CD4-positive, alpha-beta T cell treated with Interleukin-1 beta for 1 hour (primary cell): ENCODE measurements at places on chromosomes 16 and 17.

DNA sequence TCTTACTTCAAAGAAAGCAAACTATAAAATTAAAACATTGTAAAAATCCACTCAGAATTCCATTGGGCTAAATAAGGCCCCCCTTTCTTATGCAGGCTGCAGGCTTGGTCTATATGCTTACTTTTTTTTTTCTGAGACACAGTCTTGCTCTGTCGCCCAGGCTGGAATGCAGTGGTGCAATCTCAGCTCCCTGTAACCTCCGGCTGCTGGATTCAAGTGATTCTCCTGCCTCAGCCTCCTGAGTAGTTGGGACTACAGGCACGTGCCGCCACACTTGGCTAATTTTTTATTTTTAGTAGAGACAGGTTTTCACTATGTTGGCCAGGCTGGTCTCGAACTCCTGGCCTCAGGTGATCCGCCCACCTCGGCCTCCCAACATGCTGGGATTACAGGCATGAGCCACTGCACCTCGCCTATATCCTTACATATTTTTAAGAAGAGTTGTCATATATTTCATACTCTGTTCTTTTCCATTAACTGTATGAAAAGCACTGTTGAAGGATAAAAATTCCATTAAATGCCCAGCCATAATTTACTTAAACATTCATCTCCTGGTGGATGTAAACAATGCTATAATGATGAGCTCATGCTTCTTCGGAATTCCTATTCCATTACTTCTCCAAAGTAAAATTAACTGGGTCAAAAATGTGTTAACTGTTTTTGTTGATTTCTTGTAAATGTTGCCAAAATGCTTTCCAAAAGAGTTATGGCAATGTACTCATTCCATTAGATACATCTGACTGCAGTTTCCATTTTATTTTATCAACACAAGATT lies 17.8 kb downstream of the SNN start:
- no peak for DNase-seq

GRCh38 chr16:7680296-7680695 lies 347.7 kb downstream of the RBFOX1 start:
- DNase-seq: no peak

DNA sequence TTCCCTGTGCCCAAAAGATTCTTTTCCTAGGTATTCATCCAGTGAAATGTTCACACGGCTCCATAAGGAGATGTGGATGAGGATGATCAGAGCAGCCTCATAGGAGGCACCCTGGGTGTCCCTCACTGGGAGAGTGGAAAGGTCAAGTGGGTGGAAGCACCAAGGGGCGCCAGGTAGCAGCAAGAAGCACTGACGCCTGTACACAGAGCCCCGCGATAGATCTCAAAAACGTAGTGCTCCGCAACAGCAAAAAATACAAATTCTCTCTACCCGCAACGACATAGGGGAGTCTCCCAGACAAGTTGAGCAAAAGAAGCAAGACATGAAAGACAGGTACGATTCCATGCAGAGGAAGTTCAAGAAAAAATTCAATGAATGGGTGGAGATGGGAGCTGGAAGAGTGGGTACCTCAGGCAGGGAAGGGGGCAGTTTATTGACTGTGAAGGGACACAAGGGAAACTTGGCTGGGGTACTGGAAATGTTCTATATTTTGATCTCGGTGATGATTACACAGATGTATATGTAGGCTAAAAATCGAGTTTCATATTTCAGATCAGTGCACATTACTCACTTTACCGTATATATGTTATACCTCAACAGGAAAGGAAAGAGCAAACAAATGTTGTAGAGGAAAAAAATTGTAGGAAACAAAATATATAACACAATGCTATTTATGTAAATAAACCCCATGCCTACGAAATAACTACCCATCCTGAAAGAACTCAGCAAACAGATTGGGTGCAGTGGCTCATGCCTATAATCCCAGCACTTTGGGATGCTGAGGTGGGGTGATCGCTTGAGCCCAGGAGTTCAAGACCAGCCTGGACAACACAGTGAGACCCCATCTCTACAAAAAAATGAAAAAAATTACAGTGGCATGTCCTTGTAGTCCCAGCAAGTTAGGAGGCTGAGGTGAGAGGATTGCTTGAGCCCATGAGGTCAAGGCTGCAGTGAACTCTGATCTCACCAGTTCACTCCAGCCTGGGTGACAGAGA lies 17.8 kb upstream of the ETV4 start:
- DNase-seq: no peak

GRCh38 chr17:76635659-76636360 lies 7.7 kb downstream of the ST6GALNAC1 start:
- DNase-seq: no peak

DNA sequence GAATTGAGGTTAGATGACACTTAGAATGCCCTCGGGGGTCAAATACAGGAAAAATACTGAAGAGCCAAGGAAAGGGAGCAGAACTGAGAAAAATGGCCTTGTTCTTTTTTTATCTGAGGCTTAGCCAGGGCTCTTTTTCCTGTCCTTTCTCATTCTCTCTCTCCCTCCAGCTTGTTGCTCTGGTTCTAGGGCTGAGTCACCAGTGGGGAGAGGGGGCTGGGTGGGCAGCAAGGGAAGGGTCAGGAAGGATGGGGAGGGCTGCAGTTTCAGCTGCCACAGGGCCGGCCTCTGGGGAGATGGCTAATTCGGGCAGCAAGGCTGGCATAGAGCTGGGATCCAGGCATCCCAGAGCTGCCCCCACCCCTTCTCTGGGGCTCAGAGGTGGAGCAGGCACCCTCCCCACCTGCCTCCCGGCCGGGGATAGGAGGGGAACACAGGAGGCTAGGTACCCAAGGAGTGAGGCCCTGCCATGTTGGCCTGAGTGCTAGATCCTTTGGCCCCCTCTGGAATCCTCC lies 3.9 kb downstream of the ITGA3 start:
- DNase-seq: no peak
